MG63 (cell line): ENCODE measurements at places on chromosomes 2 and 18. TPM values are rescaled to one million over a fixed set of nuclear protein-coding genes. Genes with fewer than 3 reads are reported as not detected.

Gene C18orf63
- not detected in 2 replicates for total RNA-seq

Gene NEU2
- not detected in 2 replicates for total RNA-seq

- DNase-seq: no peak
Measured at GRCh38 chr2:28802975-28803429, 7.6 kb upstream of the SPDYA start.

GRCh38 chr2:126905991-126906390, 7.3 kb downstream of the TEX51 start:
- DNase-seq: no peak

DNA sequence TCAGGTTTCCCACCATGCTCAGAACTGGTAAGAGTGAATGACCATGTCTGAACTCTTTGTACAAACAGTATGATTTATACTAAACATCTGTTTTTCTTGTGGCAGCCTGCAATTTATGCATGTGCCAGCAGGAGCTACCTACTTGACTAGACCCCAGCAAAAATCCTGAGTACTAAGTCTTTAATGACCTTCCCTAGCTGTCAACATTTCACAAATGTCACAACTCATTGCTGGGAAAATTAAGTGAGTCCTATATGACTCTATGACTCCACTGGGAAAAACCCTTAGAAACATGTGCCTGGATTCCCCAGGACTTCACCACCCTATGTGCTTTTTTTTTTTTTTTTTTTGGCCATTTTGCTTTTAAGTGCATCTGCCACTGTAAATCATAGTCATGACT, 1225.8 kb downstream of the SUCLG1 start:
- no peak for DNase-seq

GRCh38 chr18:44759925-44760342, 79.2 kb downstream of the SETBP1 start:
- no peak for DNase-seq

DNA sequence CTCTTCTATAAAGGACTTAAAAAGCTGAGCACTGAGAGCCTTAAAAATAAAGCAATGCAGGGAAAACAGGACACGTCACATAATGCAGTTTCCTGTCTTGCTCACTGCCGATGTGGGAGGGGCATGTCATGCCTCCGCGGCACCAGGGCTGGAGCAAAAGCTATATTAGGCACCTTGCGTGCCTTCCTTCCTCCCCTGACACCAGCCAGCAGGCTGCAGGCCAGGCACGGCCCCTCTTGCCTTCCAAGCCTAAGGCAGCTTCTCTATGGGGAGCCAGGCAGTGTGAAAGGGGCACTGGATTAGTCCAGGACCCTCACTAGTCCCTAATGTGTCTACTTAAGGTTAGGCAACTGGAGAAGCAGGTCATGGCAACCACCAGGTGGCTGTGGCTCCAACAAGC, 26.3 kb downstream of the MRPL35 start:
- no peak for DNase-seq

DNA sequence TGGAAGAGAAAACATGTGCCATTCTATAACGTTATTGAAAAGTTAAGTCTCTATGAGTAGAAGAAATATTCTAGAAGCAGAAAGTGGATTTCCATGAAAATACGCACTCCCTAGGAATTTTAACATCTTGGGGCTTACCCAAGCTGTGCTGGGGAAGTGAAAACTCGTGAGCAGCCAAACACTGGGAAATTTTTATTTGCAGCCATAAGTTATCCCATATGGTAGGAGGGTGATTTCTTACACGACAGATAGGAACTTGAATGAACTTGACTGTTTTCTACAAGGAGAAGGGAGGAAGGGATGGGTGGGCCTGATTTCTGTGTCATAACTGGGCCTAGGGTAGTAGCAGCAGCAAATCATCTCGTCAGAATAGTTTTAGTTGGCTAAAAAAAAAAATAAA, 272.6 kb downstream of the ETAA1 start:
- no peak for DNase-seq

DNA sequence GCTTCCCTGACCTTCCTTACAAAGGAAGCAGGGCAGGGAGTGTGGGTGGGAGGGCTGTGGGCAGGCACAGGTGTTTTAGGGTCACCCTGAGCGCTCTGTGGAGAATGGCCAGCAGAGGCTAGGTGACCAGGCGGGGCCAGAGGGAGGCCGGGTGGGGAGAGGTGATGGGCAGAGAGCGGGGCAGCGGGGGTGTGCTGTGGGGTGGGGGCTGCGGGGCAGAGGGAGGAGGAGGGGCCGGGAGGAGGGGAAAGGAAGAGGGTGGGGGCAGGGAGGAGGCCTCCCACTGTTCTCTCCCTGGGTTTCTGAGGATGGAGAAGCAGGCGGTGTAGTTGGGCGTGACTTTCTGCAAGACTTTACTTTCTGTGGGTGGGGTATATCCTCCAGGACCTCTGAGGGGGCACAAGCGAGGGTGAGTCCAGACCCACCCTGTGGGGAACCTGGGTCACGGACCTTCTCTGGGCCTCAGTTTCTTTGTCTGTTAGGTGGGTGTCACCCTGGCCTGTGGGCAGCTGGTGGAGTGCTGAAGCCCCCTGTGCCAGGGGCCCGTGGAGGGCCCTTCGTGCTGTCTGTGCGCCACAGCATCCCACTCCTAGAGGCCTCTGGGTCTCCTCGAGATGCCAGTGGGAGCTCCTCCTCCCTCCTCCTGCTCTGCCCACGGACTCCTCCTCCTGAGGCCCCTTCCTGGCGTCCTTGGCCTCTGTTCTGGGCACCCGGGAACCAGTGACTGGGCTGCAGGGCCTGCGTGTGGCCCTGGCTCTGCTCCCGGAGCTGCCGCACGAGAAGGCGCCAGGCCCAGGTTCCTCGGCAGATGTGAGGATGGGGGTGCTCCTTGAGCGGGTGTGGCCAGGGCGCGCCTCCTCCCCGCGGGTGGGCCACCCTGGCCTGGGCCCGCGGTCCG, 6.3 kb upstream of the NEU4 start:
- no peak for DNase-seq
